Stimulated activated CD8-positive, alpha-beta memory T cell treated with anti-CD3 and anti-CD28 coated beads, Interleukin-15, amount 100 ng/mL, for 48 hours (primary cell): ENCODE measurements at places on chromosomes 4 and X.

DNA sequence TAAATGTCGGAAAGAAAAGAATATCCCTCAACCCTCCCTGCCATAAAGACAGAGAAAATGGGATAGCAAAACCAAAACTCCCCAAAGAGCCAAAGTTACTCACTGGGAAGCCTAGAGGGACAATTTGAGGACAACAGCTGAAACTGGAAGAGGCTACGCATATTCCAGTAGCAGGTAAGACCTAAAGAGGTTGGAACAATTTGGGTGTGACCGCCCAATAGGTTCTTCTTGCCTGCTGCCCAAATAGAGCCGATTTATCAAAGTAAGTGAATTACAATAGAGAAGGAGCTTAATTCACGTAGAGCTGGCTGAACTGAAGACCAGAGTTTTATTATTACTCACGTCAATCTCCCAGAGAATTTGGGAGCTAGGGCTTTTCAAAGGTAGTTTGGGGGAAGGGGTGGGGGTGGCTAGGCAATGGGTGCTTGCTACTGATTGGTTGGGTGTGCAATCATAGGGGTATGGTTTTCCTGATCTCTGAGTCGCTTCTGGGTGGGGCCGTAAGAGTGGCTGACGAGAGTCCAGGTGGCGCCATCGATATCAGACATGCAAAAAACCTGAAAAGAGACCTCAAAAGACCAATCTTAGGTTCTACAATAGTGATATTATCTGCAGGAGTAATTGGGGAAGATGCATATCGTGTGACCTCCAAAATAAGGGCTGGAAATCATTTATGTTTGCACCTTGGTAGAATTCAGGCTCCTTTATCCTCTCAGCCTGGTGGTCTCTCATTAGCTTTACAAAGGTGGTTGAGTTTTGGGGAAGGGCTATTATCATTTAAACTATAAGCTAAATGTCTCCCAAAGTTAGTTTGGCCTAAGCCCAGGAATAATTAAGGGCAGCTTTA is 39.0 kb upstream of the SLC7A3 start:
- DNase-seq = no peak

- DNase-seq = no peak
These were observed 237.5 kb upstream of the GLRA2 start for GRCh38 chrX:14291666-14292500.

DNA sequence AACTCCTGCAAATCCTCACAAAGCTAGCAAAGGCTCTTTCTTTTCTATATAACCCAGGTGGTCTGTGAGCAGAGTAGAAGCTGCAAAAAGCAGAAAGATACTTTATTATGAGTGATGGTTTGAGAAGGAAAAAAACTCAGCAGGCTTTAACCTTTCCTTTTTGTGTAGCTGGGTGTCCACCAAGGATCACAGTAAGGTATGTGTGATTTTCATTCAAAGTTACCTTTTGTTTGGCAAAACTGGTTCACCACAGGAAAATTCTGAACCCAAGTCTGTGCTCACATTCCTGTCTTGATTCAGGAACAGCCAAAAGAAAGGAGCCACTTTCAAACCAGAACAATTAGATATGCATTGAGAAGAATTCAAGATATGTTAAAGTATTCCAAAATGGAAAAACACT is 35.7 kb downstream of the FRAS1 start:
- no peak for DNase-seq

- DNase-seq = no peak
These were observed 33.3 kb upstream of the H2AZ1 start for GRCh38 chr4:99983289-99983943.

DNA sequence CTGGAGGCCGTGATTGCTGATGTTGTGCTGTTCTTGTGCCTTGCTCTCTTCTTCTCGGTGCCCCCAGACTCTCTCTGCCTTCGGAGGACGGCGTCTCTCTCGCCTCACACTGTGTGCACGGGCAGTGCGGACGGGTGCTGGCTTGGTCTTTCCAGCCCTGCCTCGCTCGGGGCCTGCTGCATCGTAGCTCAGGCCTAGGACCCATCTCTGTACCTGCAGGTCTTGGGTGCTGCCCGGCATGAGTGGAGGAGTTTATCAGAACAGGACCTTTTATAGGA is 18.2 kb downstream of the RGS12 start:
- DNase-seq = no peak

GRCh38 chr4:37568489-37568888 is 117.7 kb downstream of the RELL1 start:
- no peak for DNase-seq
